ENCODE measurements at places on chromosomes 2 and 18. TPM values are rescaled to one million over a fixed set of nuclear protein-coding genes. Genes with fewer than 3 reads are reported as not detected.

The PLCL1 gene
- total RNA-seq, result 17.3 TPM

DNA sequence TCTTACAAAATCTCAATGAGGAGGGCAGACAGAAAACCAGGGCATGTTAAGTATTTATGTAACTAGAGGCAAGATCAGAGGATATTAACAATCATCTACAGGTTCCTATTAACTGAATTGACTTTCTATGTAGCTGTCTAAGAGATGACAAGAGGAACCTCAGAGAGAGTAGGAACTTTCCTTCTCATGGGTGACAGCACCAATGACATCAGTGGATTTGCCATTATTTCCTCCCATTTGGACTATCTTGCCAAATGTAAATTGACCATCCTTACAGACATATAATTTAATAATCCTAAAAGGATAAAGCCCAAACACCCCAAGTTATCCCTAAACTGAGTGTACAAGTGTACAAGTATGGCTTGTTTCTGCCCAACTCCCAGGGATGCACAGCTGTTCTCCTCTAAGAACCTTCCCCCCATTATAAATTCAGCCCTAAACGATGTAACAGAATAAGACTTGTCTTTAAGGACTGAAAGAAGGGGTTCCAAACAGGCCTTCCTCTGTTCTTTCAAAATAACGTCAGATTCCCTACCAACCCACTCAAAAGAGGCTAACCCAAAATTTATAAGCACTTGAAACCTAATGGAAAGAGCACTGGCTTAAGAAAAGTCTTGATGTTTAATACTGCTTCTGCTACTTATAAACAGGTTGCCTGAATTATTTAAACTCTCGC lies 73.4 kb upstream of the CHAC2 start:
- no peak for DNase-seq
- H3K4me1 ChIP-seq, result no peaks in the 10 kb centered on the region
- peaks cover 20% of the 10 kb centered on the region for H3K36me3 ChIP-seq

- peak overlapping the region; percentile 56 for H3K27ac ChIP-seq
- H3K36me3 ChIP-seq, result no peaks in the 10 kb centered on the region
- no peaks in the 10 kb centered on the region for H3K4me1 ChIP-seq
- H3K4me3 ChIP-seq, result no peak overlapping the region
These were observed 49.2 kb upstream of the NEMP2 start for GRCh38 chr2:190583507-190584337.

GRCh38 chr2:105409717-105410116 lies 10.9 kb upstream of the FHL2 start:
- H3K4me1 ChIP-seq, result peaks cover 27% of the 10 kb centered on the region
- DNase-seq, result peak; percentile 86

DNA sequence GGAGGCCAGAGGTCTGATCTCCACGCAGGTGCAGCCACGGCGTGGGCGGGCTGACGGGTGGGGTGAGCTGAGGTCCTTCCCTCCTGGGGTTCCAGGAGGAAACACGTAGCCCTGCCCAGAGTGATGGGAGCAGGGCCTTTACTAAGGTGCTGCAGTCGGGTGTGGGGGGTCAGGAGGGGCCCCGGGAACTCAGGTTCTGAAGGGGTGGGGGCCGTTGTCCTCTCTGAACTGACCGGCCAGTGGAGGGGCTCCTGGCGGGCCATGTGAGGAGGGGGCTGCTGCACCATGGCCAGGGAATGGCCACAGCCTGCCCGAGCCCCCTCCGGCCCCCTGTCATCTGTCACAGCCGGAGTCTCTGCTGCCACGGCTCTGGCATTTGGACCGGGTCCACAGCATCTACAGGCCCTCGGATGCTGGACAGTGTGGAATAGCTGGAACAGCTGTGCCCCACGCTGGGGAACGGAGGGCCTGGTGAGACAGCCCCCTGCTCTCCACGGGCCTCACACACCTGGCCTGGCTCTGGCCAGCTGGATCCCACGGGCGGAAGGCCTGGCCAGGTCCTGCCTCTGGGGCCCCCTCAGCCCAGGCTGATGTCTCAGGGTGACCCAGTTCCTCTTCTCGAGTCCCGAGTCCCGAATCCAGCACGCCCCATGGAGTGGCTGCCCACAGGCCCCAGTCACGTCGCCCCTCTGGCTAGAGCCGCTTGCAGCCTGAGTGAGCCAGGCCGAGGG lies 145.6 kb upstream of the GPC1 start:
- peaks cover 21% of the 10 kb centered on the region for H3K4me1 ChIP-seq
- H3K27ac ChIP-seq, result no peak overlapping the region
- H3K4me3 ChIP-seq, result no peak overlapping the region
- DNase-seq, result peak; percentile 49
- H3K36me3 ChIP-seq, result no peaks in the 10 kb centered on the region
